ENCODE measurements at places on chromosomes 16 and 17. TPM values are rescaled to one million over a fixed set of nuclear protein-coding genes. Genes with fewer than 3 reads are reported as not detected.

GCGR gene
- not detected for total RNA-seq

PHKB gene
- total RNA-seq, result 20.7 TPM

PLXDC1 gene
- total RNA-seq, result under 0.01 TPM

SPEM1 gene
- not detected for total RNA-seq

AGRP gene
- total RNA-seq, result not detected

CLEC18B gene
- not detected for total RNA-seq

KDM8 gene
- 4.6 TPM for total RNA-seq

CEP295NL gene
- total RNA-seq, result 0.30 TPM

ALOX15B gene
- under 0.01 TPM for total RNA-seq

SRCIN1 gene
- not detected for total RNA-seq

FOXJ1 gene
- total RNA-seq, result 0.17 TPM

GINS2 gene
- total RNA-seq, result 34.6 TPM

Measured in bronchus fibroblast of lung (primary cell).